ENCODE measurements at places on chromosomes 4 and X.

DNA sequence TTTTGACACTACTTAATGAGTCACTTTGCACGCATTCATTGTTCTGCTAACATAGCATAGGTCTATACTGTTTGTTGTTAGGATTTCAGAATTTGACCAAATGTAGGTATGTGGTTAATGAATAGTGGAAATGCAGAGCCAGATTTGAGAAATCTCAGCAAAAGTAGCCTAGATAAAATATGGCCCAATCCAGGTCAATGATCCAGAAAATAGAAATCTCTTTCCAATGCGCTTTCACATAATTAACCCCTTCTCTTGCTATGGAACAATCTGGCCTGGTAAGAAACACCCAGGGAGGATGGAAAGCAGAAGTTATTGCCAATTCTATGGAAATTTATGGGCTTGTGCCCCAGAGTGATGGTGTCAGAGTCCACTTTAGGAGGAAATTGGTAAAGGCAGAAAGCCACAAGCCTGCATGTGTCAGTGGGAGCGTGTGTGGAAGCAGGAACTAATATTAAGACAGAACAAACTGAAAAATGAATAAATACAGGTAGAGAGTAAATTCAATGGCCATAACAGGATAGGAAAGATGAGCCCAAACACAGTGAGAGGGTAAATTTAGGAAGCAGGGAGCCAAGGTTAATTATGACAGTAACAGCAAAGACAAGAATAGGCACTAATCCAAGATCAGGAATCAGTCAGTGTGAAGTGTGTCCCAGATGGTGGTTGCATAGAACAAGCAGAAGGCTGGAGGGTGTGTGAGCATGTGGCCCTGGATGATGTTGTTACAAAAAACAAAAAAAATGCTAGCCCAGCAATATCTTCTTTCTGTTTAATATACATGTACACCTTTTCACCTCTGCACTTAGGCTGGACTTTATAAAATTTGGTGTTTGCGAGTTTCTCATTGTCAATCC is 102.9 kb downstream of the SYTL5 start:
- DNase-seq, result no peak

- DNase-seq, result no peak
These were observed at the start of gene FAM114A1 for GRCh38 chr4:38867478-38868058. Gene FAM114A1 (plus strand): TSS chr4:38867806. CDS start chr4:38878079, 10,273 bp downstream.

DNA sequence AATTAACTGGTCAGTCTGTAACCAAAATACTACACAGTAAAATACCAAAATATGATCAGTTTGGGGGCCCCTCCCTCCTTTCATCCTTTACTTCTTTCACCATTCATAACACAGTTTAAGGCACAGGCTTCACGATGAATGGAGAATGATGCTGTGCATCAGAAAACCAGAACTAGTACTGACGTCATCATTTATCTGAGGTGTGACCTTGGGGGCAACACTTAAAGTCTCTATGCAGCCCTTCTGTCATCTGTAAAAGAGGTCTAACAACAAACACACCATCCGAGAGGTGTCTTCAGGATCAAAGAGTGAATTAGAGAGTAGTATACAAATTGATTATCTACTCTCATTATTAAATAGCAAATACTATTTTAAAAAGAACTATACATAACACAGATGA is 135.4 kb downstream of the SH3KBP1 start:
- no peak for DNase-seq

DNA sequence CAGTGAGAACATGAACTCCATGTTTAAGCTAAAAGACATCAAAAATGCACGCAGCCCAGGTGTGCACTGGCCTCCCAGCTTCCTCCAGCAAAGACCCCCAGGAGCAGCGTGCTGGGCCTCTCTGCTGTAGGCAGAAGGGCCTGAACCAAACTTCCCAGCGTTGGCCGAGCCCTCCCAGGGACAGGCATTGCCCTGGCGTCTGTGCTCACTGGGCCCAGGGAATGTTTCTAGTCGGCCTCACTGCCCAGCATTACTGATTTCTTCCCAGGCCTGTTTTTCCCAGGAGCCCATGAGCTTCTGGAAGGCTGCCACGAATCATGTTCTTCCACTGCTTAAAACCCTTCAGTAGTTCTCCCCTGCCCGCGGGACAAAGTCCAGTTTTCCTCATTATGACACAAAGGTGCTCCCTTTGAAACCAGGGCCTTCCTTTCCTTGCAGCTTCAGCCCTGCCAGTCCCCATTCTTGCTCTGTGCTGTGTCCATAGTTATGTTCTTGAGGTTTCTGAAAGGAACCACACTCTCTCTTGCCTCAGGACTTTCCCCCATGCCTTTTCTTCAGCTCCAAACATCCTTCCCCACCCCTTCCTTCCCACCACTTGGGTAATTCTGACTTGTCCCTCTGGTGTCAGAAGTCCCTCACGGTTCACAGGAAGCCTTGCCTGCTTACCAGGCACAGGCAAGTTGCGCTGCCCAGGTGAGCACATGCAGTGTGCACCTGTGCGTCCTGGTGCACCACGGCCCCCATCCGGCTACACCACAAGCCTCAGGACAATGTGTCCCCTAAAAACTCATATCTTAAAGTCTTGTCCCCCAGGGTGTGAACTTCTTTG is 93.4 kb upstream of the ENPP6 start:
- DNase-seq, result no peak
